ENCODE measurements at places on chromosomes 2 and 18.

DNA sequence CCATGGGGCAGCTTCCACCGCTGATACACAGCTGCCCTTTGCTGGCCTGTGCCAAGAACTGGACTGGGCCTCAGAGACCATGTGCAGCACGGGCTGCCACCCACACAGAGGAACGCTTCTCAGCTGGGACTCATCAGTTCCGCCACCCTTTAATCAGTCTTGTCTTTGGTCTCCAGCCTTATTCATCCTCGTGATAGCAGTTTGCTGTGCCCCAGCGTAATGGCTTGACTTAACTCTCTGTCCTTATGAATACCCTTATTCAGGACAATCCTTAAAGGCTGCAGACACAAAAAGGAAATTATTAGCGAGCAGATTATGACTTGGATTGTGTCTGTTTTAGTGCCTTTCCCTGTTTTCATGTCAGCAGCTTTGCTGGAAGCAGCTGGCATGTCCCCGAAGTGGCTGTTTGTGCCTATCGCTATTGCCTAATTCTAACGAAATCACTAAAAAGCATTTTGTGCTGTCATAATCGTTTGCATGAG lies 108.9 kb upstream of the DAPL1 start:
- DNase-seq, result no peak

- DNase-seq, result no peak
Measured at GRCh38 chr2:198657512-198658121, 800.1 kb downstream of the SATB2 start.

- DNase-seq, result no peak
Measured at GRCh38 chr18:39350945-39351344, 1785.3 kb upstream of the CELF4 start.

DNA sequence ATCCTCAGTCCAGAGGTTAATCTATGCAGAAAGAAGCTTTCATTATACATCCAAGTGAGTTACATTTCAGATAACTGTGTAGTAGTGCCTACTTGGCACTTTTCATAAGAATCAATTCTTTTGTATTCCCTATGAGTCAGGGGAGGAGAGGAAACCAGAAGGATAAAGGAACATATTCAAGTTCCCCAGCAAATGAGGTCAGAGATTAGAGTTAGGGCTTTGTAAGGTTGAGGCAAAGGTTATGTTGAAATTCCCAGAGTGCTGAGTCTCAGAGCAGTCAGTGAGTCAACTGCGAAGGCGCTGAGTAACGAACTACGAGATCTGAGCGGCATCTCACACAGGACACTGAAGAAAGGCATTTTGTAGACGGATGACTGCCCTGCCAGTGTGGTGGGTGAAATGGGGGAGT lies 25.1 kb upstream of the ME2 start:
- no peak for DNase-seq

- DNase-seq, result no peak
Measured at GRCh38 chr2:241895712-241896641, 26.4 kb downstream of the RTP5 start.

DNA sequence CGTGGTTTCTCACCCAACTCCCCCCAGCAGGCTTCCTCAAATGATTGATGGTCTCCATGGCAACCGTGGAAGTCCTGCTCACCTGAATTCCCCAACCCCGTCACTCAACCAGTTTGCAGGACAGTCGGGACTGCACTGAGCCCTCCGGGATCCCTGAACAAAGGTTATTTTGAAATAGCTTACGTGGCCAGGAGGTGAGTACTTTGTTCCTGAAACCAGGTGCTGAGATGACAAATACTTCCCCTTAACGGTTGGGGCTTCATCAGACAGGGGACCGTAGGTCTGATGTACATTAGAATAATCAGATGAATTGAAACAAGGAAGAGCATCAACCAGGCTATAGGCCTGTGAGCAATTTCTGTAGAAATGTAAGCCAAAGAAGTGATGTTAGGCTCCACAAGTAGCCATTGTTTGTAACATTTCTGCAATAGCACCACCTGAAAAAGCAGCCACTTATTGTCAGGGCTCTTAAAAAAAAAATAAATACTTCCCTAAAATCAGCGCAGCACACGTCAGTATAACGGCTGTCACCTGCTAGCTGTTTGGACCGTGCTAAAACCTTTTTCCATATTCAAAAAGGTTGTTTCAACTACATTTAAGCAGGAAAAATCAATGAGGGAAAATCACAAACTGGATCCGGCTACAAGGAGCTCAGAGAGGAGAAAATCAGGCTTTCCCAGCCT lies 206.4 kb upstream of the ID2 start:
- DNase-seq, result no peak

- DNase-seq, result no peak
Measured at GRCh38 chr2:207200136-207200535, 34.4 kb upstream of the KLF7 start.
